ENCODE measurements at places on chromosomes 4 and X.

DNA sequence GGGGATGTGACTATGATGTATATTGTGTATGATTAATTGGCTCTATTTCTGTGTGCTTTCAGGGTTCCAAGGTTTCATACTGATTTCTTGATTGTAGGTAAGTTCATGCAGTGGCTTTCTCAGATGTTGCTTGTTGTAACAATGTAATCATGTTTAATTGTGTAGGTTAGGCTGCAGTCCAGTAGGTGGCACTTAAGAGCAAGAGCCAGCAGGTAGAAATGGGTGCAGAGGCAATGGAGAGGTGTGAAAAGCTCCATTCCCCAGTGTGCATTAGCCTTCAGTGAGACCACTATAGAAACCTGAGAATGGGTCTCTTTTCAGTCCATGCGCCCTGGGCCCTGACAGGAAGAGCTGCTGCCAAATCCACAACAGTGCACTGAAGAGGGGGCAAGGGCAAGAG is 28.2 kb downstream of the DCAF12L2 start:
- DNase-seq, result no peak

- DNase-seq, result peak; percentile 3
Observed at GRCh38 chr4:128565565-128566186, 243.8 kb upstream of the JADE1 start.

DNA sequence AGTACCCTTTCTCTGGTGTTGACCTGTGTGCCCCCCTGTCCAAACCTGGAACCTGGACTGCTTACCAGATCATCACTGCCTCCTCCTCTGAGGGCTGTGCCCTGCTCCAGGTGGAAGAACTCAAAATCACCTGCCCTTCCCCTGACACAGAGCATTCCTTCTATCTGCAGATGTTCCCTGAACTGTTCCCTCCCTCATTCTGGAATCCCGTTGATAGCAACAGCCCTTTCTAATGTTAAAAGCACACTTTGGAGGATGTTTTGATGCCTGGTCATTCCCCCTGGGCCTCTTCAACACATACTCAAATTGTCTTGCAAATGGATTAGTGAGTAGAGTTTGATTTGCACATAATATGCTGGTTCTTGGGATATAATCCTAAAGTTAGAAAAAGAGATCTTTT is 225.8 kb downstream of the FGF13 start:
- no peak for DNase-seq

- DNase-seq, result no peak
Observed at GRCh38 chr4:175308236-175308635, 390.1 kb downstream of the ADAM29 start.

DNA sequence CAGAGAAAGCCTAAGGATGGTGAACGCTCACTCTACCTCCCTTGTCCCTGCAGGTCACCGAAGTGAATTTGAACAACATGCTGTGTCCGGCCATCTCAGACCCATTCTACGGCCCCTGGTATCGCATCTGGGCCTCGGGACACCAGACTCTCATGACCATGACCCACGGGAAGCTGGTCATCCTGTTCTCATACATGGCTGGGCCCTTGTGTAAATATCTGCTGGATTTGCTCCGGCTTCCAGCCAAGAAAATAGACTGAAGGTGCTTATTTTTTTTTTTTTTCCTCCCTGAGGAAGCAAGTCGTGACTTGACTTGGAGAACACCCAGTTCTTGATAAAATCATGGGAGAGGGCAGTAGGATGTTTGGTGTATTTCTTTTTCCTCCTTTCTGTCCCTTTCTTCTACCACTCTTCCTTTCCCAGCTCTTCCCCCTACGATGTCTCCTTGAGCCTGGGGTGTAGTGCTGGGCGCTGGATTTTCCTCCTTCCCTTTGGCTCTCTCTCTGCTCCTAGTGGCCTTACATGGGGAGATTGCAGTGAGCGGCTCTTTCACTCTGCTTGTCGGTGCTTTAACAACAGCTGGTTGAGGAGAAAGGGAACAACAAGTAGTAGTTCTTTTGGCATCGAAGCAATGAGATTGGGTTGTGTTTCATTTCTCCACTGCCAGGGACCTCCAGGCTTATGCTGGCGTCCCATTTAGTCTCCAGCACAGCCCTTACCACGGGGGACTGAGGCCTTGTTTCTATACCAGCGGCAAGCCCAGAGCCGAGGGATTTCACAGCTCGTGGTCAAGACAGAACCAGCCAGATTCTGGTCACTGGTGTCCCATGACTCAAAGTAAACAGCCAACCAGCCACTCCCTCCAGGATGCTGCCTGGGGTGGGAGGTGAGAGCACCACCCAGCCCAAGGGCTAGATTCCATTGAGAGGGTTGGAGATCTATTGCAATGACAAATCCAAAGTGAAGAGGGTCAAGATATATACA is 144.4 kb downstream of the AMMECR1 start:
- no peak for DNase-seq

- DNase-seq, result no peak
Observed at GRCh38 chr4:73053974-73054480, 15.5 kb downstream of the COX18 start.

- no peak for DNase-seq
Observed at GRCh38 chrX:11626351-11626750, 39.4 kb downstream of the ARHGAP6 start.

- DNase-seq, result no peak
Observed at GRCh38 chr4:46656071-46656470, 253.0 kb downstream of the COX7B2 start.

DNA sequence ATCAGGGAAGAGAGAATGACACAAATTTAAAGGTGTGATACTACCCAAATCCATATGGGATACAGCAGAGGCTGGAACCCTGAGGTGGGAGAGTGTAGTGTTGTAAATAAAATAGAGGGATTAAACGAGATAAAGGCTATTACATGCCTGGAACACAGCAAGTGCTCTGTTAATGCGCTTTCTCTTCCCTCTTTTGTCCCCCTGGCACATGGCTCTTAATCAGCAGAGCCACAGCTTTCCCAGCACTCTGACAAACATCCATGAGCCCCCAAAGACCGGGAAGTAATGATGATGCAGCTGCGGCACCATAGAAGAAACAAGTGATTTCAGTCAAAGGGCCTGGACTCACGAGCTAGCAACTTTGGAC is 85.9 kb downstream of the RASL11B start:
- DNase-seq, result no peak

DNA sequence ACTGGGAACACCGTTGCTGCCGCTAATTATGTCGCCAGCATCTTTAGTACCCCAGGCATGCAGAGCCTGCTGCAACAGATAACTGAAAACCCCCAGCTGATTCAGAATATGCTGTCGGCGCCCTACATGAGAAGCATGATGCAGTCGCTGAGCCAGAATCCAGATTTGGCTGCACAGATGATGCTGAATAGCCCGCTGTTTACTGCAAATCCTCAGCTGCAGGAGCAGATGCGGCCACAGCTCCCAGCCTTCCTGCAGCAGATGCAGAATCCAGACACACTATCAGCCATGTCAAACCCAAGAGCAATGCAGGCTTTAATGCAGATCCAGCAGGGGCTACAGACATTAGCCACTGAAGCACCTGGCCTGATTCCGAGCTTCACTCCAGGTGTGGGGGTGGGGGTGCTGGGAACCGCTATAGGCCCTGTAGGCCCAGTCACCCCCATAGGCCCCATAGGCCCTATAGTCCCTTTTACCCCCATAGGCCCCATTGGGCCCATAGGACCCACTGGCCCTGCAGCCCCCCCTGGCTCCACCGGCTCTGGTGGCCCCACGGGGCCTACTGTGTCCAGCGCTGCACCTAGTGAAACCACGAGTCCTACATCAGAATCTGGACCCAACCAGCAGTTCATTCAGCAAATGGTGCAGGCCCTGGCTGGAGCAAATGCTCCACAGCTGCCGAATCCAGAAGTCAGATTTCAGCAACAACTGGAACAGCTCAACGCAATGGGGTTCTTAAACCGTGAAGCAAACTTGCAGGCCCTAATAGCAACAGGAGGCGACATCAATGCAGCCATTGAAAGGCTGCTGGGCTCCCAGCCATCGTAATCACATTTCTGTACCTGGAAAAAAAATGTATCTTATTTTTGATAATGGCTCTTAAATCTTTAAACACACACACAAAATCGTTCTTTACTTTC is 1.8 kb downstream of the UBQLN2 start:
- no peak for DNase-seq

- no peak for DNase-seq
Observed at GRCh38 chr4:10026485-10026884, 5.2 kb upstream of the SLC2A9 start.

- DNase-seq, result no peak
Observed at GRCh38 chr4:146121757-146122156, 53.8 kb upstream of the LSM6 start.

DNA sequence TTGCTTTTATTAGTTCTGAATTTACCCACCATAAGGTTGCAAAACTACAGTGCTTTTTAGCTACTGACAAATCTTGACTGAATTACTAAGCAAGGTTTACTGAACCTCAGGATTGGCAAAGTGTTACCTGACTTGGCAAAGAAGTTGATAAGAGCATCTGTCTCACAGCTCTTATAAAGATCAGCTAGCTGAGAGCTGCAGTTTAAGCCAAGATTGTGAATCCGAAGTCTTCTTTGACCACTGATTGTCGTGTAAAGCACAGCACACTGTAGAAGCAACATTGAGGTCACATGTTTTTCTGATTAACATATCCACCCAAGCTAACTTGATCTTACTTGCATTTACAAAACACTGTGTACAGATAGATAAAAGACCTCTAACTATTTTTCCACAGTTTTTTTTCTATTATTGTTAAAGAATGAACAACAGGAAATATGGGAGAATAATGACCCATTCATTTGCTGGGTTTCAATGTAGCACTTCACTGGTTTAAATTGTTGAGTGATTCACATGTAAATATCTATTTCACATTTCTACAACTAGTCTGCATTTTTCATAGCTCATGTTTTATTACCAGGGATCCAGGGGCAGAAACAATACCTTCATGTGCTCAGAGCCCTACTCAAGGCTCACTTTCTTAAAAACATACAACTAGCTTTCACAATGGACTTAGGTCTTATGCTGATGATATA is 54.0 kb downstream of the METTL14 start:
- no peak for DNase-seq

- no peak for DNase-seq
Observed at GRCh38 chr4:72567821-72568675, 973 bp downstream of the ADAMTS3 start.

DNA sequence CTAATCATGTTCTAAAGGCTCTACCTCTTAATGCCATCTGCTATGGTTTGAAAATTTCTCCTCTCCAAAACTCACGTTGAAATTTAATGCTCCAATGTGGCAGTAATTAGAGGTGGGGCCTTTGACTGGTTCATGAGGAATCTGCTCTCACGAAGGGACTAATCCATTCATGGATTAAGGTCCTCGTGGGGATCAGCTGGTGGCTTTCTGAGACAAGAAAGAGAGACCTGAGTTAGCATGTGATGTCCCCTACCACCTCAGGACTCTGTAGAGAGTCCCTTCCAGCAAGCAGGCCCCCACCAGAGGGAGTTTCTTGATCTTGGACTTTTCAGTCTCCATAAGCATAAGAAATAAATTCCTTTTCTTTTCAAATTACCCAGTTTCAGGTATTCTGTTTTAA is 65.3 kb downstream of the WDFY3 start:
- DNase-seq, result no peak

DNA sequence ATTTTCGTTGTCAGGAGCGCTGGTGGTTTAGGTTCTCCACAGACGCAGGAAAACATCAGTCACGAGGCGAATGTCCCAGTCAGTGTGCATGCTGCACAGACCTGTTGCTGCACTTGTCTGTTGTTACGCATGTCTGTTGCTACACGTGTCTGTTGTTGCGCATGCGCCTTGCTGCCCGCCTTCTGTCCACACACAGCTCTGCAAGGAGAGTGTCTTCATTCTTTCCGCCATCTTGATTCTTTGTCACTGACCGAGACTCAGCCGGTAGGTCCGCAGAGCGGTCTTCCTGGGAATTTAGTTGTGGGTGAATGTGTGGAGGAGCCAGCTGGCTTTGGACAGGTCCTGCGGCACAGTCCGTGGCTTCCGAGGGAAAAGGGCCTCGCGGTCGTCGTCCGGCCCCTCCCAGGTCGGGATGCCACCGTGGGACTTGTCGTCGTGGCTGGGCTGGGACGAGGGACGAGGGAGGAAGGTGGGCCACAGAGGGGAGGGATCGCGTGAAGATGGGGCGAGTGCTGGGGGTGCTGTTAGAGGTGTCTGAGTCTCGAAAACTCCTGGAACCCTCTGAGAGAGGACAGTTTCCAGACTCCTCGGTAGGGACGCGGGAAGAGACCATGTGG is at the start of gene PAGE2B:
Gene PAGE2B (plus strand): TSS at position 180 of the 617 bp plus-strand sequence. CDS start 1,012 bp downstream, outside the sequence.
- DNase-seq, result no peak

DNA sequence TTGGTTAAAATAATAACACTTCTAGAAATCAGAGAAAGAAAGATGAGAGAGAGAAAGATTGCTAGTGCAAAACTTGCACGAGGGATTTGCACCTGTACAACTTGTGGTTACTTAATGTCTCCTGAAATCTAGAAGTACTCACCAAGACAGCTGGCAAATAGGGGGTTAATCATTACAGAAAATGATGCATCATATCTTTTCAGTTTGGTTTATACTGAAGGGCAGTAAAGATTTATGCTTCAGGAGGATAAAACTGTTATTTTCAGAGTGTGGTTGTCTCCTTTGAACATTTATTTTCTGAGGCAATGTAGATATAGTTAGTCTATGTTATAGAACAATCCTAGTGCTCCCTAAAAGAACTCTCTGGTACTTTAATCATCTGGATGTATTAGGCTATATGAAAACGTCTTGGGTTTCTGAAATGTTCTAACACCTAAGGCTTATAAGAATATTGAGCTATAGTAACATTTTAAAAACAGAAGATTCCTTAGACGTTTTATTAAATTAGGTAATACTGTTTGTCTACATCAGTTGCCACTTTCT is 13.3 kb downstream of the ATOH1 start:
- DNase-seq, result no peak

Data from stimulated activated CD4-positive, alpha-beta T cell treated with anti-CD3 and anti-CD28 coated beads, TNF-alpha, amount 100 ng/mL, for 48 hours (primary cell).